ENCODE measurements at places on chromosomes 2 and 18.

DNA sequence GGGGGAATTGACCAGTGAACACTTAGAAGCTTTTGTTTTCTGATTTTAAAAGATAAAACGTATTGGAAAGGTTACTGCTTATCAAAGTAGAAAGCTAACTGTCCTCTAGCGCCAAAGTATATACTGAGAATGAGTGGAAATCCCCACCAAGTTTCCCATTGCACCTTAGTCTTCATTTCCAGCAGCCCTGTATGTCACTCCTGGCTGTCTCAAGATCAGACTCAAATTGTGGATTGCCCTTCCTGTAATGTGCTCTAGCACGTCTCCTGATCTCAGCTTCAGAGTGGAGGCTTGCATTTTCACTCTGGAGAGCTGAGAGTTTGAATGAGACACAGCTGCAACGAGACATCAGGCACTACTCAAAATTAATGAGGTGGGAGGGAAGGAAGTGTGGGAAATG, 26.6 kb downstream of the MFF start:
- DNase-seq = no peak

DNA sequence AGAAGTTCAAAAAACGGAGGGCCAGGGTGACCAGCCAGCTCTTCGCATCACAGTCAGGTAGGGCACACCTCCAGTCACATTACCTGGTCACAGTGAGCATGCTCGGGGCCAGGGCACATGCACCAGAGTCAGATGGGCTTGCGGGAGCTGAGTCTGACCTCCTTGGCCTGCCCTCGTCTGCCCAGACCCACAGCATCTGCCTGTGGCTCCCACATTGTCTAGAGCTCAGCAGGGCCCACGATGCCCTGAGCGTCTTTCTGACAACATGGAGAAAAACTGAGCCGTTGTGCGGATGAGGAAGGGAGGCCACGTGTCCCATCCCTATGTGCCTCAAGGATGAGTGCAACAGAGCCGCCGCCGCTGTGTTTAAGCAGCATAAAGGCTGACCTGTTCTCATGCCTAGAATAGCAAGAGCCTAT, 37.6 kb downstream of the CRACDL start:
- no peak for DNase-seq

DNA sequence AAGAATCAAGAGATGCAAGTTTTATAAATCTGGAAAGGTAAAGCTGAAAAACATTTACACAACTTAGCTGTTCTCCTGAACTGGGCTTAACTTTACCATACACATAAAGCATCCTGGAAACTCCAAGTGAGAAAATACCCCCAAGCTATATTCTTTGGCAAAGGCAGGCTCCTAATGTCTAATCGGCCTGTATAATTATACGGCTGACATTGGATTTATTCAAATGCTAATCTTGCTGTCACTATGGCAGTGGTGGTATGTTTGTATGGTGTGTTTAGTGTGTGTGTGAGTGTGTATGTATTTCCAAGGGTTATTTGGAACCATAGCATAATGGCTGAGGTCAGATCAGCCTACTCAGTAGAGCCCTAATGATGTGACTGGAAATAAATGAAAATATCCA, 1031.8 kb upstream of the ZEB2 start:
- DNase-seq = peak; percentile 48

- no peak for DNase-seq
Observed at GRCh38 chr2:172220121-172220520, 117.4 kb upstream of the DLX2 start.

DNA sequence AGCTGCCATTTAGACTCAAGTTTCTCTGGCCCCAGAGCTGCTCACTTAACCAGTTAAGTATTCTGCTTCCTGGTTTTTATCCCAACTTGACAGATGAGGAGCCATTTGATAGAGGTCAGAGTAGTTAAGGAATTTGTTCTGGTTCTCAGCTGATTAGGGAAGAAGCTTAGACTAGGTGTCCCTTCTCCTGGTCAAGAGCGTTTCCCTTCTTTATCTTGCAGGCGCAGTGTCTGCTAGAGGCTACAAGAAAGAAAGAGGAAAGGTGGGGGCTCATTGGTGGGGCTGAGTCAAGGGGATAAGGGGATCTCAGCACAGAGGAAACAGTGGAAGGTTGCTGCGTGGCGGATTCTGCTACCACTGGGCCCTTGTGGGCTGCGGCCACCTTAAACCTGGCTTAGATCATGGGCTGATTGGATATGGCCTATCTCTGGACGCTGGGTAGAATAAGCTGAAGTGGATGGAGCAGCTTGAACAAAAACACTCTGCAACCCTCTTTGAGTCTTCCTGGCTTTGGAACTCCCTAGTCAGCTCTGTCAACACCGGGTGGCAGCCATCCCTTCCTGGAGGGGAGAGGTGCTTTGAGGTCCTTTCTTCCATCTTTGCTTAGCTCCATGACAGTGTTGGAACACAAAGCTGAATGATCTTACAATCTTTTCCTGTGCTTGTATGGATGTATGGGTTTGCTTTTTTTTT, 70.8 kb downstream of the QPCT start:
- peak; percentile 41 for DNase-seq

GRCh38 chr2:216555274-216555673, 56.6 kb downstream of the RPL37A start:
- no peak for DNase-seq

GRCh38 chr2:112144966-112145365, 6.8 kb downstream of the FBLN7 start:
- DNase-seq = no peak

DNA sequence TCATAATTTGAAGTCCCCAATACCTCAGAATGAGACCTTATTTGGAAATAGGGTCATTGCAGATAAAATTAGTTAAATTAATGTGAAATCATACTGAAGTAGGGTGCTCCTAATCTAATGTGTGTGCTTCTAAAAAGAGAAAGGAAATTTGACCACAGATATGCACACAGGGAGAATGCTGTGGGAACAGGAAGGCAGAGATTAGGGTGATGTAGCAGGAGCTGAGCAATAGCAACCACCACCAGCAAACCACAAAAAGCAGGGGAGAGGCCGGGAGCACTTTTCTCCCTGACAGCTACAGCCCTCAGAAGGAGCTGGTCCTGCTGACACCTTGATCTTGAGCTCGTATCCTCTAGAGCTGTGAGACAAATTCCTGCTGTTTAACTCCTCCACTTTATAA, 24.6 kb upstream of the SCG2 start:
- DNase-seq = no peak

DNA sequence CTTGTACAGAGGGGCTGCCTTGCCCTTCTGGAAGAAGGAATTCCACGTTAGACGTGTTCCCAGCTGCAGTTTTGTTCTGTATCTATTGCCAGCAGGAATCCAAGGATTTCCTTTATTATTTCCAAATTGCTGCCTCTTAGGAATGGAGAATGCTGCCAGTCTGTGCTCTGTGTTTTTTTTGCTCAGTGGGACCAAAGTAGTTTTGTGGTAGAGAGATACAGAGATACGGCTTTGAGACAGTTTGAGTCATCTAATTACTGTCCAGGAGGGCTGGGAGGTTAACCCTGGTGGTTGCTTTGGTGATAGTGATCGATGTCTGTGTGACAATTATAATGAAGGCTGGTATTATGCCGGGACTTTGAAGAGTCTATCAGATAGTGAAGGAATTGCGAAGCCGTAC, 26.3 kb downstream of the ASAP2 start:
- DNase-seq = no peak

DNA sequence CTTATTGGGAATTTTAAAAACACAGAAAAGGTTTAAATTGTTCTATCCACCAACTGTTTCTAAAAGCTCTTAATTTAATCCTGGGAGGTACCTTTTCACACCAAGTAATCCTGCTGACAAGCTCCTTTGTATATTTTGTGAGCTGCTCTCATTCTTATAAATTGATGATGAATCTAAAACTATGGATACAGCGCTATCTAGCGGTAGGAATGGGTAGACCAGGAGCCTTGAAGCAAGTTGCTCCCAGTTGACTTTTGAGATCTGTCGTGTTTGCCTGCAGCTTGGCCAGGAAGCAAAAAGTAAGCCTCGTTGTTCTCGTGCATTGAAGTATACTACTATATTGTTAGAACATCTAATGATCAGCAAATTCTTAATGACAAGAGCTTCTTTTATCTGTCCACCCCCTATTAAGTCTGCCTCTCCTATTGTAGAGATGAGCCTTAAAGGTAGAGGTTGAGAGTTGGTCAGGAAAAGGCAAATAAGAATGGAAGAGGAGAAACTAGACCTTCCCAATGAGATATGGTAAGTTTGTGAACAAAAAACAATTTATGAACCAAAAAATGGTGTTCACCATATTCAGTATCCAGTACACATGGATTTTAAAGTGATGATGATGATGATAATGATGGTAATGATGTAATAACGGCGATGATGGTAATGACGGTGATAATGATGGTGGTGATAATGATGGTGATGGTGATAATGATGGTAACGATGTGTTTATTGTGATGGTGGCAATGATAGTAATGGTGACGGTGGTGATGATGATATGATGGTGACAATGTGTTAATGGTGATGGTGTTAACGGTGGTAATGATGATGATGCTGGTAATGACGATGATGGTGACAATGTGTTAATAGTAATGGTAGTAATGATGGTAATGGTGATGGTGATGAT, 212.1 kb upstream of the NCKAP5 start:
- peak; percentile 67 for DNase-seq

DNA sequence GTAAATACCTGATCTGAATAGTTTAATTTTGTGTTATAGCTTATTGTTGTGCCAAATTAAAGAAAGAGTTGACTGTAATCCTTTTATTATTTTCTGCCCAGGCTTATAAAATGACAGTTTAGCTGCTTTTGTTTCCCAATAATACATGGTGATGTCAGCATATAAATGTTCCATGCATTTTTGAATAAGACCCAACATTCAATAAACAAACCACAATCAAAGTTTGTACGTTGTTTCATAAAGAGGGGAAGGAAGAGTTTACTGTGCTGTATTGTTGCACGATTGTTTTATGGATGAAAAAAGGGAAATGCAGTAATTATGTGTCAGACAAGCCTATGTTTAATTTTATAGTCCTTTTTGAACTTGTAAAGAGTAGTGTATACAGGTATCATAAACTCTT, 177.2 kb upstream of the SCN7A start:
- DNase-seq = no peak

DNA sequence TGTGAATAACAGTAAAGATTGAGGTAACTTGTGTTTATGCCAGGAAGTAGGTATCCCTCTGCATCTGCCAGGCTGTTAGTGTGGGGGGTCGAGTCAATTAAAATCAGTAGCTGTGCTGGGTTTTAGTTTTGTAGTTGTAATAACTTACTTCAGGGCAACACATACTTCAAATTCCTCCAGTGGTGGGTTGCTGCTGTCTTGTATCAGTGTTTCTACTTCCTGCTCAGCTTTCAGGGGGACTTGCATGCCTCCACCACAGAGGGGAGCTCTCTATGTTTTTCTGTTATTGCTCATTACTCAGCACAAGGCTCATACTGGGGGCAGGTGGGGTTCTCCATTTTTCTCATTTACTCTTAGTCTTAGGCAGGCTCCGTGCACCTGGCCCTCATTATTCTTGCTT, 136.8 kb downstream of the CAPN13 start:
- DNase-seq = no peak

DNA sequence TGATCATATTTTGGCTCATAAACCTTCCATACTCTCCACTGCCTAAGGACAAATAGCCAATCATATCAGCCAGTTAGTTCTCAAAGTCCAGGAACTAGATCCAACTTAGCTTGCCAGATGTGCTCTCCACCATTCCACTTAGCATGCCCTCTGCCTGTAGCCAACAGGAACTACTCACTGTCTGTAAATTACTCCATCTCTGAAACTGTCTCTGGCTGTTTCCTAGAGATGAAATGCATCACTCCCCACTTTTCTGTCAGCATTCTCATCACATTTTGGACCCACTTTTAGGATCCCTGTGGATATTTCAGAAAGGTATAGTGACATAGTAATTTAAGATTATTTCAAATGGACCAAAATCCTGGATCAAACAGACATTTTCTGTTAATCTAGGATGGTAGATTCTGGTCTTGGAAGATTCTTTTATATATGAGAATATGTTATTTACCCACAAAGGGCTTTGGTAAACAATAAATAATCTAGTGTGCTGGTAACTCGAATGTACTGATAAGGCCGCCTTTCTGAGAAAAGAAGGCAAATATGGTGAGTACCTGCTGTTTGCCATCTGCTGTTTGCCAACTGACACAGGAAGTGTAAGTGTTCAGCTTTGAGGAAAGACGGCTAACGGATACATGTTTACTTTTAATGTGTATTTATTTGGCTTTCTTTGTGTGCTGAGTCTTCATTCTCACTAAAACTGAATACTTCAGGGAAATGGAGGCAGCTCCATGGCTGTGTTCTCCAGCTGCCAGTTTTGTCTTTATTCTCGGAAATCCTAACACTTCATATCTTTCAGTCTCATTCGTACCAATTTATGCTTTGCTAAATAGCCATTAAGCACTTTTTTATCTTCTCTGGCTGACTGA, 79.5 kb downstream of the EVA1A start:
- peak; percentile 87 for DNase-seq

- no peak for DNase-seq
Observed at GRCh38 chr2:70706026-70706795, 61.8 kb downstream of the ADD2 start.

GRCh38 chr2:233098618-233099017, 38.5 kb downstream of the INPP5D start:
- DNase-seq = no peak

DNA sequence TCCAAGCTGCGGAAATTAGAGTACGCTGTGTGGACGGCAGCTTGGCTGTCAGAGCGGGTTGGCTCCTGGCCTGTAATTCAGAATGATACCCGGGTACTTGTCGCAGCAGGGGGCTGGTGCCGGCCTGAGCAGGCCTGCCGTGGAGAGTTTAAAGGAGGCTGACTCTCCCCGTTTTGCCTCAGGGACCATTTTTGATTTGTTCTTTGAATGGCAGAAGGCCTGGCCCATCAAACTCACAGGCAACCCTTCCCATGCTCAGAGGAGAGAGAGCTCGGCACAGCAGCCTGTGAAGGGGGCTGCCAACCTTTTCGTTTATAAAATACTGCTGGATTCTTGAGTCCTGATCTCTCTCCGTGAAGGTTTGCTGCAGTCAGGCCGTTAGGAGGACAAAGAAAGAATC, 151.3 kb downstream of the KLHL29 start:
- peak; percentile 31 for DNase-seq

- DNase-seq = no peak
Observed at GRCh38 chr18:54251606-54252390, 17.5 kb upstream of the POLI start.

- no peak for DNase-seq
Observed at GRCh38 chr2:96680561-96681141, 38.1 kb downstream of the FER1L5 start.

- no peak for DNase-seq
Observed at GRCh38 chr2:148948868-148949267, 73.8 kb downstream of the KIF5C start.

DNA sequence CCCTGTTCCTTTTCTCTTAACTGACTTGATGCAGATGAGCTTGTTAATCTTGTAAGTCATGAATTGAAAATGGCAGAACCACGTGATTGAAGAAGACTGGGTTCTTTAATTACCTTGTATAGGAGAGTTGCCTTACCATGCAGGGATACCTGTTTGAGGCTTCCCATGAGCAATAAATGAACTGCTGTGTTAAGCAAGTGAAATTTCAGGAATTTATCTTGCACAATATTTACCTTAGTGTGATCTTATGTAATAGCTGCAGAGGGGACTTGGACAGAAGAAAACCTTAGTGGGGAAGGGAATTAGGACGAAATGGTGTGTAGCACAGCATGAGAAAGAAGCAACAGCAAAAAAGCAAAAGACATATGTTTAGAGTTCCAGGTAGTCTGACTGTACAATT, 384.0 kb upstream of the TMEFF2 start:
- no peak for DNase-seq

- DNase-seq = no peak
Observed at GRCh38 chr2:106339609-106340008, 128.6 kb downstream of the RGPD3 start.

Data from NCI-H1417 (cell line).